CD4-positive, alpha-beta T cell treated with Interferon alpha-2 for 1 hour (primary cell): ENCODE measurements at places on chromosomes 6 and 20.

- DNase-seq = no peak
These were observed 79.4 kb downstream of the SASH1 start for GRCh38 chr6:148422085-148422484.

DNA sequence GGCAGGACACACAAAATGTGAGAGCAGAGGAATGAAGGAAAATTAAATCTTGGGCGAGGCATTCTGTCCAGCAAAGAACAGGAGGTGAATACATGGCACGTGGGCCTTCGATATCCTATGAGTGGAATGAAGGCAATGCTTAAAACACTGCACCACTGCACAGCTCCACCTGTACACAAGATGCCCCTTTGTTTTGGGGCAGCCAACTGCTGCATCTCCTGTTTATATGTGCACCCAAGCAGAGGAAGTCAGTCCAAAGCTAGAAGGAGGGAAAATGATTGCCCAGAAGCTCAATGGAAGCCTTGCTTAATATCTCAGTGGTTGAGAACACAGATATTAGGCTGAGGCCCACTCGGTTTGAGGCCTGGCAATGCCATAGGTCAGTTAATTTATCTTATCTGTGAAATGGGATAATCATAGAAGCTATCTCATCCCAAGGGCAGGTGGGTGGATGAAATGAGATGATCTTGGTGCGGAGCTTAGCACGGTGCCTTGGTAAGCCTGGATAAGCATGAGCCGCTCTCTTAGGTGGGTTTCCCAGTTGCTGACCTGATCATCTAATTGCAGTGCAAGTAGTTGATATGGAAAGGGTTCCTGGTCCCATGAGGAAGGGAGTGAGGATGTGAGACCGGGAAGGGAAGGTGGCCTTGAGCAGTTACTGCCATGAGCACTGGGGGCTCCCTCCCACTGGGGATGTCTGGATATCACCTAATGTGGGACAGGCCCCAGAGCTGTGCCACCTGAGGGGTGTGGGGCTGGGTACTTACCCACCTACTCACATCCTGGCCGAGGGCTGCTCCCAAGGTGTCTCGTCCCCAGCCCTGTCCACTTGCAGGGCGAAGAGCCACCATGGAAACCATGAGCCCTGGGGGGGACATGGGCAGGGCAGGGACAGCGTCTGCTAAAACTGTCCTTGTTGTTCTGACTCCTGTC, 9.9 kb downstream of the BANF2 start:
- no peak for DNase-seq

DNA sequence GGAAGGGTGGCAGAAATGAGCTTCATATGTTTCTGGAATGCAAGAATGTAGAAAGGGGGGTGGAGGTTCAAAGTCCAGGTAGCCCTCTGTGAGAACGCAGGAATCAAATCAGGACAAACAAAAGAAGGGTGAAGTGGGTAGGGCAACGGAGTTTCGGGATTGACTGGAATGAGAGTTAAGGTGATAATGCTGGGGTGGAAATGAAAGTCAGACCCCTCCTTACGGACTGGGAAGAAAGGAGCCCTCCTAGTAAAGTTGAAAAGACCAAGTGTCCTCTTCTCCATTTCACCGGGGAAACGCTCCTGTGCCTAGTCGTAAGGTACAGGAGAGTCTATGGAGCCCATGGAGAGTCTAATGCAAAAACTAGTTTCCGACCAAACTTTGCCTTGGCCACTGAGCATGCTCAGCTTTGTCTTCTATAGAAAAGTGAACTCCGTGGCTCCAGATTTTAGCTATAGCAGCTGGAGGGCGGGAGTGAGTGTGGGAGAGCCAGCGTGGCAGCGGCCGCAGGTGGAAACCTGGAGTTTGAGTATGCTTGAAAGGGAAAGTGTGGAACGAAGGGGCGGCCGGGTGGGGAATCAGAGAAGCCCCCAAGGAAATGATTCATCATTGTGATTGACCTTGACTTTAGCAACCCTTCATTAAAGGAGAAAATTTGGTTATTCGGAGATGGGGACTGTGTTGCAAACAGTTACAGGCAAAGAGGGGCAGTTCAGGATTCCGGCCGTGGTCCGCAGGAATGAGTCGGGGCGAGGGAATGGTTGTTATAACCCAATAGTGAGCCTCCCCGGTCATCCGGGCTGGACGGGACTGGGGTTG, 1.3 kb upstream of the LRRC1 start:
- DNase-seq = peak; percentile 18

DNA sequence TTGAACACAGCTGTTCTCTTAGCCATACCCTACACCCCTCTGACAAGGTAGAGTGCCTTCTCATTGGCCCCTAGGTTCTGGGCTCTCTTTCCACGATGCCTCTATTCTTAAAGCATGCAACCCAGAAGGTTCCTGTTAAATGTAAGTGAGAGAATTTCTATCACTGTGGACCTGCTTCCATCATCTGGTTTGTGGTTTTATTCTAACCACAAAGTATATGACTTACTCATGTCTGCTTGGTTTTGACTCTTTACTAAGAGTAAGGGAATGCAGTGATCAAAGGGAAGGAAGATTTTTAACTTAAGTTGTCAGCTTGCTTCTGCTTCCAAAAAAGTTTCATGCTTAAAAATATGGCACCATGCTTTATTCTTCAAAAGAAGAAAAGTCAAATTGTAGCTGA, 80.2 kb downstream of the ANKEF1 start:
- DNase-seq = no peak

GRCh38 chr6:81929828-81930227, 177.3 kb upstream of the TENT5A start:
- DNase-seq = no peak
